Body of pancreas (tissue), 4 donors: ENCODE measurements at places on chromosomes 11 and 22.

GRCh38 chr11:77191823-77192495 is 63.9 kb downstream of the MYO7A start:
- DNase-seq = peak; percentile 93

- peak; percentile 61 for DNase-seq
Measured at GRCh38 chr11:122202951-122203456, 87.0 kb upstream of the BLID start.

DNA sequence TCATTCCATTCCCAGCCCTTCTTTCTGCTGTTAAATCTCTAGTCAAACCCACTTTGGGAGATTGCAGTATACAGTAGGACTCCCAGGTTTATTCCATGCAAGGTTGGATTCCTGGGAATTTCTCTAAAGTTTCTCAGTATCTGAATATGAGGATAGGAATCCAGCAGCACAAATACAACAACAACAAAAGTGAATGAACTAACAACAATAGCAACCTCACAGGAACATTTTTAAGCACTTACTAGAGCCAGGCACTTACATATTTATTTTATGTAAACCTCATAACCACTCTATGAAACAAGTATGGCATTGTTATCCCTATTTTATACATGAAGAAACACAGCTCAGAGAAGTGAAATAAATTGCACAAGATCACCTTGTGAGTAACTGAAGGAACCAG is 1.9 kb downstream of the MMP7 start:
- DNase-seq = no peak

- peak; percentile 63 for DNase-seq
Measured at GRCh38 chr11:66363805-66364535, 7.6 kb downstream of the SLC29A2 start.

GRCh38 chr11:85776951-85777602 is 33.9 kb downstream of the SYTL2 start:
- no peak for DNase-seq
